Activated CD8-positive, alpha-beta memory T cell treated with anti-CD3 and anti-CD28 coated beads for 24 hours (primary cell): ENCODE measurements at places on chromosomes 11 and 22.

- DNase-seq: no peak
Measured at GRCh38 chr11:29008481-29008880, 900.3 kb downstream of the METTL15 start.

GRCh38 chr22:48444320-48445112 is 1383.2 kb downstream of the BRD1 start:
- no peak for DNase-seq

DNA sequence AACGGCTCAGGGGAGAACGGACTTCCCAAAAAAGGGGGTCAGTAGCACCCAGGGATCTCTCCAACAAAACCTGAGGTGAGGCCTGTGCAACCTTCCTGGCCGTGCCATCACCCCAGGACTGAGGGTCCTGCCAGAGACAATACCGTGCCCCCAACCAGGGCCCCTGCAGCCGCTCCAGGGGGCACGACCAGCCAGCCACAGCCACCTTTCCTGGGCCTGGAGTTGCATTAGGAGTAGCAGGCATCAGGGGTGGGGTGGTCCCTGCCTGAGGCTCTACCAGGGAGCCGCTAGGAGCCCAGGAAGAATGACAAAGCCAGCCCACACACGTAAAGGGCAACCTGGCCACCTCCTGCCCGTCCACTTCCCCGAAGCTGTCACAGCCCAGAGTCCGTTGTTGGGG is 137.8 kb downstream of the BRD1 start:
- DNase-seq: no peak

GRCh38 chr11:80204021-80204420 is 763.2 kb upstream of the TENM4 start:
- DNase-seq: no peak

DNA sequence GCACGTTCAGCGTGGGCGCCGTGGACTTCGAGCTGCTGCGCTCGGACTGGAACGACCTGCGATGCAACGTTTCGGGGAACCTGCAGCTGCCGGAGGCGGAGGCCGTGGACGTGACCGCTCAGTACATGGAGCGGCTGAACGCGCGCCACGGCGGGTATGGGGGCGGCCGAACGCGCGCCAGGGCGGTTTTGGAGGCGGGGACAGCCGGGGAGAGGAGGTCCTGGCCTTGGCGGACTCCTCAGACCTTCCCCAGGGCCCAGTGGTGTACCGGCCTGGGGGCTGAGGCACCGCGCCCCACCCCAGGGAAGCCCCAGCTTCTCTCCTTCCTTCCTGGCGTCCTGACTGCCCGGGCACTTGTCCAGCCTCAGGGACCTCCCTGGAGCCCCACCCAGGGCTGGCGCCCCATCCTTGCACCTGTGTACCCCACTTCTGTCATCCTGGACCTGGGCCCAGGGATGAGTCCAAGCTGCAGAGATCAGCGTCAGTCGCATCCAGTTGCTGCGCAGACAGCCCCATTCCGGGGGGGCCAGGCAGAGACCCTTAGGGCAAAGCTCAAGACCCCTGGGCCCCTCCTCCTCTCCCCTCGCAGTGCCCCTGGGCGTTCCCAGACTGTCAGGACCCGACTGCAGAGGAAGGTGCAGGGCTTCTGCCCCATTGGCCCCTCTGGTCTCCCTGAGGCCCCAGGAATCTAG is 8.0 kb downstream of the B4GALNT4 start:
- DNase-seq: no peak
